ENCODE measurements at places on chromosomes 13 and 19.

GRCh38 chr13:109941951-109942350 lies 155.6 kb upstream of the IRS2 start:
- no peak for DNase-seq

- DNase-seq, result no peak
Measured at GRCh38 chr19:13797870-13798269, 2.6 kb downstream of the ZSWIM4 start.

DNA sequence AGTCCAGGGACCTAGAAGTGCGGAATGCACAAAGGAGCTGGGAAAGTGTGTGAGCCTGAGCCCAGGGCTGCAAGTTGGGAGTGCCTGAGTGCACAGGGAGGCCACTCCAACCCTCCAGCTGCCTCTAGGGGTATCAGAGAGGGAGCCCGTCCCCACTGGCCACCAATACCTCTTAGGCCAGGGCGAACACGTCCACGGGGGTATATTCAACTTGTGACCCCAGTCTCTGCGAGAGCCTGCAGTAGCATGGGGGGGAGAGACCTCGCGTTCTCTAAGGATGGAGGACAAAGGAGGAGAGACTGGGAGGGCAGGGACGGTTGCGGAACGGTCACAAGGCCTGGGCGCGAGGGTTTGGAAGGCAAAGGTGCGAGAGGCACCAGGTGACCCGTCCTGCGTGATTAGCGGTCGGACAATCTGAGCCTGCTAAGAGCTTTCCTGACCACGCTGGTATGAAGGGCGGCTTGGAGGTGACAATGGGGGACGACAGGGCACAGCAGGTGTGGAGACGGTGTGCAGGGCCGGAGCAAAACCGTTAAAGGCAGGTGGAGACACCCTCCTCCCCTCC lies 676 bp downstream of the CD320 start:
- peak; percentile 12 for DNase-seq

DNA sequence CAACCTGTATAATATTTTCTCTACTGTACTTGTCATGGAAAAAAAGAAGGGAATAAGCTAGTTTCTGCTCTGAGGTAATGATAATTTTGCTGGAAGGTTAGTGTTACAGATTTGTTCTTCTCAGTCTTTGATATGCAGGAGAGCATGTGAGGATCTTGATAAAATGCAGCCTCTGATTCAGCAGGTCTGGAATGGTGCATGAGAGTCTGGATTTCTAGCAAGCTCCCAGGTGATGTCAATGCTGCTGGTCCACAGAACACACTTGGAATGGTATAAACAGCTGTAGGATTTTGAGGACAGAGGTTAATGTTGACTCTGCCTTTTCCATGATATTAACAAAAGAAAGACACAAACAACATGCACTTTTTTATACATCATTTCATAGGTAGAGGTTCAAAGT lies 173.6 kb downstream of the NDFIP2 start:
- DNase-seq, result no peak

DNA sequence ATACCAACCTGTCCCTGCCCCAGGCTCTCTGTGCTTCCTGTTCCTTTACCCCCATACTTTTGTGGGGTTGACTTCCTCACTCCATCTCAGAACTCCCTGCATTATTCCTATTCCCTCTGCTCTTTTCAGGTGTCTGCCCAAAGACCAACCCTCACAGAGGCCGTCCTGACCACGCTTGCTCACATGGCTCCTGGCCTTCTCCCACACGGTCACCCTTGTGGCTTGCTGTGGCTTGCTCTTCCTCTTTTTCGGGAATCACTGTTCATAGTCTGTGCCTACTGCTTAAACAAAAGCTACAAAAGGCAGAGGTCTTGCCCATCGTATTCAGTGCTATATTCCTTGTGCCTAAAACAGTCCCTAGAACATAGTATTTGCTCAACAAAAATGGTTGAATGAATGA lies 25.2 kb upstream of the ARGLU1 start:
- DNase-seq, result no peak

GRCh38 chr13:97417698-97418097 lies 16.3 kb upstream of the RAP2A start:
- no peak for DNase-seq

GRCh38 chr19:44525721-44526430 lies 3.6 kb downstream of the CEACAM20 start:
- DNase-seq, result no peak

- no peak for DNase-seq
Measured at GRCh38 chr13:95411428-95412040, 110.3 kb upstream of the ABCC4 start.

DNA sequence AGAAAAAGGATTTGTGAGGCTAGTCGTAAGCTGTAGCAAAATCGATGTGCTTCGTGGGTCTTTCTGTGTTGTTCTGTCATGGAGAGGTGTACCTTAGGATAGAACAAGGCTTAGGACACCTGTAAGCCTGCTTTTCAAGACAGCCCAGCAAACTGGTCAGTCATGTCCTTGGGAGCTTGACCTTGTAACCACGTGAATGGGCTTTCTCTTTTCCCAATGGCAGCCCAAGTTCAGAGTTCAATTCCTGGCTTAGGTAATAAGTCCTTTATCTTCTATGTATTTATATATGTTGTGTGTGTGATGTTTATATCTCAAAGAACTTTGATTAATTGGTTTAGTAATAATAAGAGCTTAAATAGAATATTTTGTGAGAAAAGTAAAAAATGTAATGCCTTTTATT lies 112.9 kb downstream of the TNFRSF19 start:
- DNase-seq, result no peak

- DNase-seq, result no peak
Measured at GRCh38 chr19:12494260-12494860, 9.7 kb upstream of the ZNF709 start.

- no peak for DNase-seq
Measured at GRCh38 chr13:112696001-112696868, 6.4 kb downstream of the ATP11A start.

DNA sequence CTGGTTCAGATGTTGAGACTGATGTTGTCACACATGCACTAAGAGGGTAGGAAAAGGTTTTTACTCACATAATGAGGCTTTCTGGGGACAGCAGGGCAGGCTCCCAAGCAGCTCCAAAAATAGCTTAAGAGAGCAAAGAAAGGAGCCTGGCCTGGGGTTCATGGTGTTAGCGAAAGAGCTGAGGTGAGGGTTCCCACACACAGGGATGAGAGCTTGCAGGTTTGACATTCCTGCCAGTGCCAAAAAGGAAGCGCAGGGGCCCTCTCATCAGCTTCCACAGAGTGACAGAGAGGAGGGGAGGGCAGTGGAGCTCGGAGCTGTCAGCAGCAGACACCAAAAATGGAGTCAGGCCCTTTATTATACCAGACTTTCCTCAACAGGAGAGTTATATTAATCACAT lies 65.5 kb upstream of the FAM216B start:
- no peak for DNase-seq

DNA sequence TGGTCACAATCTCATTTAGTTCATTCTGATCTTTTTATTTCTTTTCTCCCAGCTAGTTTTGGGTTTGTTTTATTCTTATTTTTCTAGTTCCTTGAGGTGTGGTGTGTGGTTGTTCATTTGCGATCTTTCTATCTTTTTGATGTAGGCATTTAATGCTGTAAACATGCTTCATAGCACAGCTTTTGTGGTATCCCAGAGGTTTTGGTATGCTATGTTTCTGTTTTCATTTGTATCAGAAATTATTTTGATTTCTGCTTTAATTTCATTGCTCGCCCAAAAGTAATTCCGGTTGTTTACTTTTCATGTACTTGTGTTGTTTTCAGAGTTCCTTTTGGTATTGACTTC lies 12.6 kb downstream of the DNAJC3 start:
- DNase-seq, result no peak

- DNase-seq, result no peak
Measured at GRCh38 chr13:36362251-36362650, 16.1 kb upstream of the SPART start.

DNA sequence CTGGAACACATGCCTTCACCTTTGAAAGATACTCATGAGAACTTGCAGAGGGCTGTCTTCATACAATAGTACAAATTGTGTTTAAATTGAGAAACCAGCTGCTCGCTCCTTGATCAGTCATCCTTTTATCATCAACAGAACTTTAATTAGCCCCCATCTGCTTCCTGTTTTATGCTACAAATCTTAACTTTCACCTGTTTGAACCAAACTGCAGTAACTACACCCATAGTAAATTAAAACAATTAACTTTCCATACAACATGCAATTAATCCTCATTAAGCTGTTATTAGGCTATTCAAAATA lies 85.2 kb downstream of the FOXO1 start:
- no peak for DNase-seq

DNA sequence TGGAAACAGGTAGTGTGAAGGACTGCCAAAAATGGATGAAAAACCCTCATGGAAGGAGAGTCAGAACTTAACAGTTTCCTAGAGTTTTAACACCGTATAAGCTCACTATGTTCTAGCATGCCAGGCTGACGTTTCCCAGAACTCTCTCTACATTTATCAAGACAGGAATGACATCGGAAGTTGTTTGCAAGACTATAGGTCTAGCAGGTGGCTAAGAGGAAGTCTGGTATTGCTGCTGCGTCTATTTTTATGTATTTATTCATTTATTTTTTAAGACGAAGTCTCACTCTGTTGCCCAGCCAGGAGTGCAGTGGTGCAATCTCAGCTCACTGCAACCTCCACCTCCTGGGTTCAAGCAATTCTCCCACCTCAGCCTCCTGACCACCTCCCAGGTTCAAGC lies 20.5 kb upstream of the ARL11 start:
- no peak for DNase-seq

DNA sequence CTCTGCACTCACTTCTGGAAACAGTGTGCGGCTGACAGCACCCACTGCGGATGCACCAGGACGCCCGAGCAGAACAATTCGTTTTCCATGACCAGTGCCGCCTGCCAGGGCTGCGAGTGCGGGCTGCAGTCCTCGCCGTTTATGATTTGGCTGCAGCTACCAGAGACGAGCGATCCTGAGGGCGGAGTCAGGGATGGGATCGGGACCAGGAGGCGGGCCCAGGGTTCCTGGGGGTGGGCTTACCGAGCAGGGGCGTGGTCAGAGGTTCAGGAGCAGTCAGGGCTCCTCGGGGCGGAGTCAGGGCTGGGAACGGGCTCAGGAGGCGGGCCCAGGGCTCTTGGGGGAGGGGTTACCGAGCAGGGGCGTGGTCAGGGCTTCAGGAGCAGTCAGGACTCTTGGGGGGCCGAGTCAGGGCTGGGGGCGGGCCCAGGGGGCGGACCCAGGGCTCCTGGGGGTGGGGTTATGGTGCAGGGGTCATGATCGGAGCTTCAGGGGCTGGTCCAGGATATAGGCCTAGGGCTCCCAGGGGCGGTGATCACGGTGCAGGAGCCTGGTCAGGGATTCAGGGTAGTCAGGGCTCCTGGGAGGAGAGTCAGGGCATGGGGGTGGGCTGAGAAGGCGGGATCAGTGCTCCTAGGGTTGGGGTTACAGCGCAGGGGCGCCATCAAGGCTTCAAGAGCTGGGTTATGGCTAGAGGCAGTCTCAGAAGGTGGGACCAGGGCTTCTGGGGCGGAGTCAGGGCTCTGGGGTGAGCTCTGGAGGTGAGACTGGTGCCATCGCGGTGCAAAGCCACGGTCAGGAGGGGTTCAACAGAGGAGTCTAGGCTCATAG lies 1.7 kb downstream of the KLK4 start:
- DNase-seq, result peak; percentile 77

GRCh38 chr19:46813839-46814358 lies 25.5 kb upstream of the SLC1A5 start:
- DNase-seq, result no peak

DNA sequence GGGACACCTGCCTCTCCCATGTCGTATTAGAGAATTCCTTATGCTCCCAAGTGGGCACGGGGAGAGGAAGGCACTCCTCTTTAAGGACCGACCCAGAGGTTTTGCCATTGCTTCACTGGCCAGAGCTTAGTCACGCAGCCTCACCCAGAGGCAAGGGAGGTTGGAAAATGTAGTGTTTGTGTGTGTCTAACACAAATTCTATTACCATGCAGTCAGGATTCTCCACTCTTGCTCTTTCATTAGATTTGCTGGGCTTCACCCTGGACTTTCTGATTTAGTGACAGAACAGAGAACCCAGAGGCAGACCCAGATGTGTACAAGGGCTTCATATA lies 14.6 kb upstream of the NCCRP1 start:
- DNase-seq, result no peak

GRCh38 chr19:13255041-13255718 lies 105.0 kb downstream of the IER2 start:
- DNase-seq, result no peak

DNA sequence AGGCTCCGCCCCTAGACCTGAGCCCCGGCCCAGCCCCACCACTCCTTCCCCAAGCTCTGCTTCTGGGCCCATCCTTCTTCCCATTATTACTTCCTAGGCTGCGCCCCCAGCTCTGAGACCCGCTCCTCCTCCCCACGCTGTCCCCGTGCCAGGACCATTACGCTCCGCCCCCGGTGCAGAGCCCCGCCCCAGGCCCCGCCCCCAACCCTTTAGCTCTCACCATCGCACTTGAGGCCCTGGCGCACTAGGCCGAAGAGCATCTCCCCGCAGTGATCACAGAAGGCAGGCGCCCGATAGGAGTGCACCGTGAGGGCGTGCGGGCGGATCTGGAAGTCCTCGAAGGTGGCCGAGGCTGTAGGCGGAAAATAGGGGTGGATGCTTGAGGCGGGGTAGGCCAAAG lies 6.2 kb downstream of the PRKD2 start:
- peak; percentile 42 for DNase-seq

DNA sequence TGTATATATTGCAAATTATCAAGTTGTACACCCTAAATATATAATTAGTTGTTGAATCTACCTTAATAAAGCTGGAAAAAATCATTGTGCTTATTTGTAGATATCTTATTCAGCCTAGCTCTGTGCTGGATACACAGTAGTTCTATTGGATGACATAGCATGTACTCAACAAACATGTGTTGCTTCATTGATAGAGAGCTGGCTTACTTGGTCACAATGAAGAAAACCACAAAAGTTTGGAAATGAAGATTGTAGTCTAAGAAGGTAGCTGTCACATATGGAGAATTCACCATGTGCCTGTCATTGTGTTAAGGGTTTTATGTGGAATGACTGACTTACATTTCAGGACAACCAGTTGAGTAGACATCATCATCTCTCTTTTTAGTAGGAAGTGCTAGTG lies 278.9 kb downstream of the LMO7 start:
- no peak for DNase-seq

- no peak for DNase-seq
Measured at GRCh38 chr19:18149596-18149975, 3.4 kb upstream of the PIK3R2 start.

GRCh38 chr13:51297556-51297955 lies 41.9 kb upstream of the SERPINE3 start:
- DNase-seq, result no peak

GRCh38 chr13:107462501-107462900 lies 752.8 kb downstream of the LIG4 start:
- DNase-seq, result no peak

DNA sequence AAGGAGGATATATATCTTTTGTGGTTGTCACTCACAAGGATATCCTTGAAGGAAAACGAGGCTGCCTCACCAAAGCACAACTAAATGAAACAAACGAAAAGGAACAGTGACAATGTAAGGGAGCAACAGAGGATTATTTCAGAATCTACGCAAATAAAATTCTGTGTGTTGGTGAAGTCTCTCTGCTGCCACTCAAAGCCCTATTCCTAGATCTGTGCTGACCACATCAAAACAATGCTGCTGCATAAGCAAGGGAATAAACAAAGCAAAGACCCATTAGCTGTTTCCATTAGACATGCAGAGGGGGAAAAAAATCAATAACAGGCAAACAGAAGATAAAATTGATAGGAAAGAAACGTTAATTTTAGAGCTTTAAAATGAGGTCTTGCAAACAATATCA lies 204.4 kb downstream of the MZT1 start:
- DNase-seq, result no peak

- DNase-seq, result no peak
Measured at GRCh38 chr13:77810878-77811277, 107.8 kb downstream of the EDNRB start.

All from activated CD4-positive, alpha-beta T cell treated with anti-CD3 and anti-CD28 coated beads for 36 hours (primary cell).